ENCODE measurements at places on chromosomes 1 and 21.

GRCh38 chr1:228648647-228649383, 86.5 kb upstream of the RHOU start:
- DNase-seq = no peak

- DNase-seq = no peak
These were observed 32.5 kb downstream of the SASS6 start for GRCh38 chr1:100100202-100100601.

DNA sequence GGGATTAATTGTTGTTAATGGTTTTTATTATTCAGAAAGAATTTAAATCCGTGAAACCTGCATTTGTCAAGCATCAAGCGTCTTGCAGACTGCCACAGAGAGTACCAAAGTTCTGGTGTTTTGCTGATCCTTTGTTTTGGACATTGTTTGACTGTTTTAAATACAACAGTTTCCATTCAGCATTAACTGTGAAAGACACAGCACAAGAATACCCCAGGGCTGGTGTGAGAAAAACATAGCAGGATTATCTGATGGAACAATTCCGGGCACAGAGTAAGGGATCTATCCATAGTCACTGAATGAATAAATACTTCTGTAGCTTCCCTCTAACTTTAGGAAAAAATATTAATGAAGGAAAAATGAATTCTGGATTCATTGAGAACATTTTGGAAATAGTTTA, 202.3 kb downstream of the LTN1 start:
- DNase-seq = no peak

GRCh38 chr1:118828038-118828437, 160.1 kb downstream of the TBX15 start:
- no peak for DNase-seq

DNA sequence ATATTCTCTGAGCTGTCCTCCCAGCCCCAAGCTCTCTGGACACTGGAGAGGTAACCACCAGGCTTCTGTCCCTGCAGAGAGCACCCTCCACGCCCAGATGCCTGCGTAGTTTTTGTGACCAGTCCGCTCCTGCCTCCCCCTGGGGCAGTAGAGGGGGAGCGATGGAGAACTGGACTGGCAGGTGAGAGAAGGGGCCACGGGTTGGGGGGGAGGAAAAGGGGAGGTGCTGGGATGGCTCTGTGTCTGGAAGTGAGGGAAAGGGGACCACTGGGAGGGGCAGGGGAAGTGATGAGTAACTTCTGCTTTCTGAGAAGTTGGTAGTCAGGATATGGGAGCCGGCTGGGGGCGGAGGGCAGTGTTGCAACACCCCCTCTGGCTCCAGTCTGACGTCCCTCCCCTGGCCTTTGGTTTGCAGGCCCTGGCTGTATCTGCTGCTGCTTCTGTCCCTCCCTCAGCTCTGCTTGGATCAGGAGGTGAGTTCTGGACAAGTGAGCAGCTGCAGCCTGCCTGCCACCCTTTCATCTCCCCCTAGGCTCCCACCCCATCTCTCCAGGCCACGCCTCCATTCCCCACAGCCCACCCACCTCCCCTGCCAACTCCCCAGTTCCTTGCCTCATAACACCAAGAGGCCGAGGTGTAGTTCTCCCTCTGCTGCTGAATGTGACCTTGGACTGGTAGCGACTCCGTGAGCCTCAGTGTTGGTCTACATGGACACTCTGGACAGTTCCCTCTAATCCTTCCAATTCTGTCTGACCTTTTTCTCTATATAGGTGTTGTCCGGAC, 3.1 kb downstream of the ADAMTSL4 start:
- no peak for DNase-seq

DNA sequence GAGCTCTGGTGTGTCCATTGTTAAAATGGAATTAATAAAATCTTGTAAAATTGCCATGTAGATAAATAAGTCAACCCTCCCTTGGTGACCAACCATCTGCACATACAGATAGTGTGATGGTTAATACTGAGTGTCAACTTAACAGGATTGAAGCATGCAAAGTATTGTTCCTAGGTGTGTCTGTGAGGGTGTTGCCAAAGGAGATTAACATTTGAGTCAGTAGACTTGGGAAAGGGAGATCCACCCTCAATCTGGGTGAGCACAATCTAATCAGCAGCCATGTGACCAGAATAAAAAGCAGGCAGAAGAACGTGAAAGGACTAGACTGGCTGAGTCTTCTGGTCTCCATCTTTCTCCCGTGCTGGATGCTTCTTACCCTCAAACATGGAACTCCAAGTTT, 174.8 kb downstream of the LTN1 start:
- DNase-seq = no peak

GRCh38 chr1:244796719-244797406, 38.6 kb upstream of the COX20 start:
- DNase-seq = no peak
